Astrocyte of the cerebellum (primary cell): ENCODE measurements at places on chromosomes 3 and 15.

- DNase-seq: no peak
Observed at GRCh38 chr3:136750209-136750896, 1.8 kb downstream of the STAG1 start.

DNA sequence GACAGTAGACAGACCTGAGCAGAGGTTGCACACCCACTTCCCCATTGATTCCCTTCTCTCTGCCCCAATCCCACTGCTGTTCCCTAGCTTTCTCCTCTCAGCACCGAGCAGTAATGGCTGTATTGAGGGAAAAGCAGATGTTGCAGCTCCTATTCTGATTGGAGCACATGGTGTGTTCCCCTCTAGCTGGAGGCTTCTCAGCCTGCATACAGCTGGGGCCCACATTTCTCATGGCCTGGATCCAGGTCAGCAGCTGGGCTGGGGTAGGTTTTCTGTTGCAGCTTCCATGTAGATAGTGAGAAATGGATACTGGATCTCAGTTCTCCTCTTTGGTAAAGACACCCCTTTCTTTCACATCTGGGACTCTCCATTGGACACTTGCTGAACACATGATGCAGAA lies 50.1 kb downstream of the RYR3 start:
- DNase-seq: no peak

GRCh38 chr3:135310317-135310716 lies 515.3 kb downstream of the EPHB1 start:
- no peak for DNase-seq

DNA sequence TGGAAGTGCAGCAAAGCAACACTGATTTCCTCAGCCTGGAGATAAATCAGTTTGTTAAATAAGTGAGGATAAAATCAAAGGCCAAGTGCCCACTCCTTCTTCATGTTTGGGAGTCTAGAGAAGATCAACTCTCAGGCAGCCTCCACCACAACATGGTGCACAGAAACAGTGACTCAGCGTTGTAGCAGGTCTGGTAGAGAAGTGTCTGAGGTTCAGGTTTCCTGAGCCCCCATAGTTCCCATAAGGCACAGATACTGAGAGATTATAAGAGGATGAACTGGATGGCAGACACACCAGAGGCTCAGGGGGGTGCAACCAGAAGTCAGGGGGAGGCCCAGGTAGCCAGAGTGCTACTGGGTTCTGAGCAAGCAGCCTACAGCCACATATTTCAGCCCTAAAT lies 166.7 kb downstream of the FRMD5 start:
- no peak for DNase-seq

DNA sequence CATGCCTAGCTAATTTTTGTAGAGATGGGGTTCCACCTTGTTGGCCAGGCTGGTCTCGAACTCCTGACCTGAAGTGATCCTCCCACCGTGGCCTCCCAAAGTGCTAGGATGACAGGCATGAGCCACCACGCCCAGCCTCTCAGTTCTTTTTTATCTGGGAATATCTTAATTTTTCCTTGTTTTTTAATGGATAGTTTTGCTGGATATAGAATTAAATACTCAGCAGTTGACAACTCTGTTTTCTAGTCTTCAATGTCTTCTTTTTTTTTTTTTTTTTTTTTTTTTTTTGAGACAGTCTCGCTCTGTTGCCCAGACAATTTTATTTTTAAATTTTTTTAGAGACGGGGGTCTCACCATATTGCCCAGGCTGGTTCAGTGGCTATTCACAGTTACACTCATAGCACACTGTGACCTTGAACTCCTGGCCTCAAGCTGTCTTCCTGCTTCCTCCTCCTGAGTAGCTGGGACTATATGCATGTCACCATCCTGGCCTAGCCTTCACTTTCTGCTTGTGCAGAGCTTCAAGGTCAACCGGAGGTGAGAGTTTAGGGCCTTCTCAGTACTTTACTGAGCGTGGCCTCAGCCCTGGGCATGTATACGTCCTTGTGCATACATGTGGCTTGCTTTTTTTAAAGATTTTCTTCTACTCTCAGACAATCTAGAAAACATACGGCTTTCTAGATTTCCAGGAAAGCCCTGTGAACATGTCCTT lies 120.5 kb downstream of the ZNF609 start:
- no peak for DNase-seq

- no peak for DNase-seq
Observed at GRCh38 chr3:50229490-50229889, 6.5 kb upstream of the GNAI2 start.

DNA sequence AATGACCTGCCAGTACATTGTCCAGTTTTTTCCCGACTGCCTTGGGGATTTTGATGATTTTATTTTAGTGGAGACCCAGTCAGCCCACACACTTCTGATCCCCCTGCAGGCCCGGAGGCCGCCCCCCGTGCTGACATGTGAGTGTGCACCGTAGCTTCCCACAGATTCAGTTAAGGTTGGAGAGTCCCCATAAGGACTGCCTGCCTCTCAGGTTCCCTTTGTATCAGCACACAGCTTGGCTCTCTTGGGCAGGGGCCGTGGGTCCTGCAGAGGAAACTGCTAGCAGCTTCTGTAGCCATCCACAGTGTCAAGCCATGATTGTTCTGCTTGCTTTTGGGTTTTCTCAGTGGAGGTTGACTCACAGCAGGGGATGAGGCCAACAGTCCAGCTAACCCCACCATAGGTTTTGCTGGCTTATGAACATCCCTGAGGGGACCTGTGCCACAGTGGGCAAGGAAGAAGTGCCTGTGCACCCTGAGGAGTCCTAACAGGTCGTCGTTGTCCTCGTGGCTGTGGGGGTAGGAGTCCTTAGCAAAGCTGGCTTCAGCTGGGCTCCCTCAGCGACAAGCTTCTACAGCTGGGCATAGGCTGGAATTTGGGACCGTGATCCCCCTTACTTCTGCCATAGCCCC lies 46.4 kb downstream of the DLEC1 start:
- no peak for DNase-seq

DNA sequence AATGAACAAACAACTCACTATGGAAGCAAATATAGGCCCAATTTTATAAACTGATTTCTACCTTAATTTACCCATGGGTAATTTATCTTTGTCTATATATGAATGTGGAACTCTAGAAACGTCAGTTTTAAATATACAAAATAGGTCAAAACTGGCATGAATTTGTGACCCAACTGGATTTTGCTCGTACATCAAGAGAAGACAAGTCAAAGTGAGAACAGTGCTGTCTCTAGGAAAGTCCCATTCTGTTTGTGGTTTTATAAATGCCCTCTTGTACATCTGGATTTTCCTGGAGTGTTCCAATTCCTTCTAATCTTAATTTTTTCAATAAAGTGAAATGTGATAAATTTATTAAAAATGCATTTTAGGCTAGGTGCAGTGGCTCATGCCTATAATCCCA lies 50.2 kb upstream of the ABHD10 start:
- no peak for DNase-seq

DNA sequence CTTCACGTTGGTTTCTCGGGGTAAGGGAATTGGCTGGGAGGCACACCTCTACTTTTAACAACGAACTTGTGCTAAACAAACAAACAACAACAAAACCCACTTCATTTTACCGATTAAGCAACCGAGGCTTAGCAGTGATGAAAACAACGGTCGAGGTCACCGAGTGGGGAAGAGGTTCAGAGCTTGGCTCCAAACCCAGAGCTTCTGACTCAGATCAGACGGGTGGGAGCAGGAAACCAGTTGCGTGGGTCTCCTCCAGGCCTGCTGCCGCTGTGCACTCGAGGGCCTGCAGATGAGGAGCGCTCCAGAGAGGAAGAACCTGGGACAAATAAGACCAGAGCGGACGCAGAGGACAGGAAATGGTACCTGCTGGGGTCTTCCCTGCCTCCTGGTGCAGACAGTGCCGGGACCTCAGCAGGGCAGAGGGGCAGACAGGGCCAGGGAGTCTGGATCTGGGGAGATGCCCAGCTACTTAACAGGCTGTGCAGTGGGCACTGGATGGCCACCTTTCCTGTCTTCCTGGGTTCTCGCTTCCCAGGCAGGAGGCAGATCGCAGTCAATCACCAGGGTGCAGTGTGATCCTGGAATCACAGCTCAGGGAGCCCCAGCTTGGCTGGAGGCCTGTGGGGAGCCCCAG lies 99.0 kb upstream of the MEF2A start:
- DNase-seq: no peak

GRCh38 chr3:54374214-54374852 lies 252.0 kb downstream of the CACNA2D3 start:
- DNase-seq: no peak

DNA sequence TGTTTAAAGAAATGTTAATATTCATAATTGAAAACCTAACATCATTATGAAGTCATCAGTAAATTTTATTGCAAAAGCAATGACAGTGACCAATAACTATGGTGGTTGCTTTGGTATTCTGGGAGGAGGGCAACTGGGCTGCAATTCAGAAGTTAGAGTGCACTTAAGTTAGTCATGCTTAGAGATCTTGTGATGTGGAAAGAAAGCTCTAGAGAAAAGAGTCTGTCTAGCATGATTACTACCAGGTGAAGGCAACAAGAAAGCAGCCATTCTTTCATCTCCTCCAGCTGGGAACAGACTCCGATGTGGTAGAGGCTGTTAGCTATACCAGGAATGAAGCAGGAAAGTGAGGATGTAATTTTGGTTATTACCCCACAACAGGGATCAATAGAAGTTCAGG lies 625.6 kb downstream of the SI start:
- DNase-seq: no peak

- DNase-seq: no peak
Observed at GRCh38 chr3:168251371-168251770, 155.6 kb upstream of the GOLIM4 start.

DNA sequence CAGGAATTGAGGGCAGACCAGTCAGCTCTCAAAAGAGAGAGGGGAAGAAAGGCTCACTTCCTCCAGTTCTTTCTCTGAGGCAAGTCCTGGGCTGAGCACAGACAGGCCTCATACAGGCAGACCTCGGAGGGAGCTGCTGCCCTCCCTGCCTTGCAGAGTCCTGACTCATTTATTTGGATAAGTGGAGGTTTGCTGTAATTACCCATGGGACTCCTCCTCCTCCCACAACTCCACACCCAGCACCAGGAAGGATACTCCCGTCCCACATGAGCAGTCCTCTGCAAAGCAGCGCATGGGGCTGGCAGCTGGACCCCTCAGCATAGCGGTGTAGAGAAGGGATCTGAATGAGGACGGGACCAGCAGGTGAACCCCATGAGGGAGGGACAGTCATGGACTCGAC lies 13.4 kb upstream of the SCN10A start:
- DNase-seq: peak; percentile 35

GRCh38 chr15:80755885-80756284 lies 23.3 kb upstream of the CEMIP start:
- DNase-seq: no peak

- no peak for DNase-seq
Observed at GRCh38 chr3:8561370-8561769, 59.7 kb downstream of the LMCD1 start.

GRCh38 chr3:123872621-123873020 lies 11.5 kb downstream of the MYLK start:
- no peak for DNase-seq

DNA sequence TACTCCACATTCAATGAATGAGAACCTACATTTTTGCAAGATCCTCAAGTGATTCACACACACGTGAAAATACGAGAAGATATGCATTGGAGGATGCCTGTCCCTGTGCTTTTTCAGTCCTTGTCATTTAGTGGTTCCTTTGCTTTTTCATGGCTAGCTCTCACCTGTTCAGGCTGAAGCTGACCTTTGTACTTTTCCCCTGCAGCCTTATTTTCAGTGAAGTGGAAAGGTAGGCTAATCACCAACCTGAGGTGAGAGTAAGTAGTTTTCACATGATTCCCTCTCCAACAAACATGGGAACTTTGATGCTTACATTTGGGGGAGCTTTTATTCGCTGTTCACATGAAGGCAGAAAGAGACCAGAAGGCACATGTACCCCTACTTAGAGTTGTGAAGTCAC lies 8.3 kb downstream of the ITPR1 start:
- DNase-seq: no peak

GRCh38 chr15:80507638-80508316 lies 103.6 kb downstream of the ARNT2 start:
- DNase-seq: peak; percentile 89

DNA sequence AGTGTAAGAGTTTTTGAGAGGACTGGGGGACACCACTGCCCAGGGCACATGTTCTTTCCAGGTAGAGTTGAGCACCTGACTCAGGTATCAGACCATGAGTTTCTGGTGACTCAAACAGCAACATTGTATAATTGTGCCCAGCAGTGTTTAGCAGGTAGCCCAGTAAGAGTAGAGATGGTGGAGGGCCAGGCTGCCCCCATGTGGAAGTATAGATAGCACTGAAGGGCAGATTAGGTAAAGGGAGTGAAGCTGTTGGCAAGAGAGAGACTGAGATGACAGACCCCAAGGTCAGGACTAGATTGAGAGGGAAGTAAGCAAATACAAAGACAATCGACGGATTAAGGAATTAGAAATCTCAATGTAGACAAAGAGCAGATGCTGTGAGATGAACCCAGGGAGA lies 74.6 kb downstream of the TRIM42 start:
- DNase-seq: no peak

DNA sequence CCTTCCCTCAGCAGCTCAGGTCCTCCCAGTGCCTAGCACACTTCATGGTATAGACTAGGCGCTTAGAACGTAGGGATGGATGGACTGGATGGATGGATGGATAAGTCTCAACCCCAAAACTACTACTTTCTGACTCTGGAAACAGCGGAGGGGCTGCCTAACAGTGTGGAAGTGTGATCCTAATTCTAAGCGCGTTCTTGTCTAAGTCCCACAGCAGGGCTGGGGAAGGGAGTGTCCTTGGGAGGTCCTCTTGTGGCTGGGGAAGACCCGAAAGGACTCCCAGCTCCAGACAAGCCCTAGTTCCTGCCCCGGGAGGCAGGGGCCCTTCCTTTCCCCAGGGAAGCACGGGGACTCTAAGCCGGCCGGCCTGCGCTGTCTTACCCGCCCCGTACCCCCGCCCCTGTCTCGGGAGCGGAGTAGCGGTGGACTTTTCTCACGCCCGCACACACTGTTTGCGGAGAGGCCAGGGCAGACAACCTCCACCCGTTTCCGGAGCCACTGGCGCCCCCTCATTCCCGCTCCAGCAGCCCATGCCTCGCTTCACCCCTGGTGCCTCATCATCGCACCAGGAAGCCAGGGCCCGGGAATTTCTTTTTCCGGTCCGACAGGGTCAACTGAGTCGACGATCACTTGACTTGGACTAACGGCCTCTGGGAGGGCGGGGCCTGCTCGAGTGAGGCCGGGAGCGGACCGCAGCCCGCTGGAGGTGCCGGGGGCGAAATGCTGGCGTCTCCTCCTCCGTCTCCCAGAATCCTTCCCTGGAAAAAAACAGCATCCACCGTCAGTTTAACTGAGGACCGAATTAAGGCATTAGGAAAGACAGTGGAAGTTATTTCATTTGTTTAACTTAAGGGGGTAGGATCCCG lies 133.3 kb downstream of the TBC1D2B start:
- peak; percentile 18 for DNase-seq

DNA sequence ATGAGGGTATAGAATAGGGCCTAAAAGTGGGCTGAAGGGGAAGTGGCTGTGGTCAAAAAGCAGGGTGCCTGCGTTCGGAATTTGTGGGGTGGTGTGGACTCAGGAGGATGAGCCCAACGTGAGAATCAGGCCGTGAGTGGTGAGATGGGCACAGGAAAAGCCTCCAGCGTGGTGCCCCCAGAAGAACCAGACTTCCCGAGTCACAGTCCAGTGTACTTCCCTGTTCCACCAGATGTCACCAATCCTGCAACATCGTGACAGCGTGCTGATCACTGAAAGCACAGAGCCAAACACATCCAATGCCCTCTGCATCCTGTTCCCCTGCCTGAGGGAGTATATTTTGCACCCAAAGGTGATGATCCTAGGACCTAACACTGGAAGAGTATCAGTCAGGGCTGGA lies 20.8 kb upstream of the ACAN start:
- DNase-seq: no peak

GRCh38 chr3:24040311-24040710 lies 95.2 kb downstream of the NR1D2 start:
- no peak for DNase-seq

- DNase-seq: no peak
Observed at GRCh38 chr3:194250098-194251002, 100.8 kb downstream of the CPN2 start.
